ENCODE measurements at places on chromosomes 3 and 15. TPM values are rescaled to one million over a fixed set of nuclear protein-coding genes. Genes with fewer than 3 reads are reported as not detected.

GRCh38 chr3:70979983-70980645 lies 603.4 kb downstream of the FOXP1 start:
- DNase-seq, result no peak

GRCh38 chr15:59931646-59932261 lies 72.4 kb upstream of the FOXB1 start:
- no peak for DNase-seq

The SLC22A14 gene
- 0.45 TPM for total RNA-seq

The ZCWPW2 gene
- total RNA-seq, result 1.3 TPM

Data from lower leg skin (tissue), 4 donors.